NCI-H1092 treated with DMSO at 0.1 percent for 48 hours (cell line): ENCODE measurements at places on chromosomes 5 and 9.

DNA sequence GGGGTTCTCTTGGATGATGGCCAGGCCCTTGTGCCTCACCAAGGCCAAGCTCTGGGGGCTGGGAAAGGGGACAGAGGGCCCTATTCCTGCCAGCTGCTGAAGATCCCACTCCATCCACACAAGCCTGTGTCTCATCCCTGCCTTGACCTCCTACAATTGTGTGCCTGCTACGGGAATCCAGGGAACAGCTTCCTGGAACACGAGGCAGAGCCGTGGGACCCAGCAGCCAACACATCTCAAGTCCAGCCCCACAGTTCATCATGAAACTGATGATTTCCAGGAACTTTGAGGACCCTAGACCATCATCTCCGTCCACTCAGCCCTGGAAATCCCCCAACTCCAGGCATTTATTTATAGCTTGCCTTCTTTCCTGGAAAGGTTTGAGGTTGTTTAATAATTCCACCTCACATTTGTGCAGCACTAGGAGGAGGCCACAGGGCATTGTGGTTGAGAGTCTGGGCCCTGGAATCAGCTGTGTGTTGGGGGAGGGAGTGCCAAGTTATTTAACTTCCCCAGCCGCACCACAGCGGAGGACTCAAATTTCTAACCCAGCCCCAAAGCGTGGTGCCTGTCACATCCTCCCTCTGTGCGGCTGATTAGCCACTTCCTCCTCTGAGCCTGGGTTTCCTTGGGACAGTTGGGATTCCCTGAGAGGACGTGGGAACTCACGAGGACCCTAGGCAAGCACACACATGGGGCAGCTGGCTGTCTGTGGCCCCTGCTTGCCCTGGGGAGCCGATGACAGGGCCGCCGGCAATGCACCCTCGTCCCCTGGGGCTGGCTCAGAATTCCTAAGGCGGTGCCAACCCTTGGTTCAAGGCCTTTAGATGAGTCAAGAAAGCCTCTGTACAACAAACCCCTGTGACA, 58.2 kb upstream of the GGTA1 start:
- no peak for DNase-seq

GRCh38 chr9:5274770-5275169, 29.7 kb downstream of the RLN2 start:
- no peak for DNase-seq

GRCh38 chr5:17287501-17288155, 70.2 kb downstream of the BASP1 start:
- peak; percentile 8 for DNase-seq

GRCh38 chr5:127101533-127101932, 28.2 kb upstream of the C5orf63 start:
- peak; percentile 33 for DNase-seq

GRCh38 chr9:81394881-81395675, 294.3 kb downstream of the TLE1 start:
- DNase-seq: peak; percentile 69

GRCh38 chr9:124452326-124452725, 2.1 kb downstream of the ADGRD2 start:
- DNase-seq: no peak
